Kidney (tissue), 22 donors: ENCODE measurements at places on chromosomes 11 and 22. TPM values are rescaled to one million over a fixed set of nuclear protein-coding genes. Genes with fewer than 3 reads are reported as not detected.

Gene PLAAT5
- polyA plus RNA-seq: 7.6 TPM

DNA sequence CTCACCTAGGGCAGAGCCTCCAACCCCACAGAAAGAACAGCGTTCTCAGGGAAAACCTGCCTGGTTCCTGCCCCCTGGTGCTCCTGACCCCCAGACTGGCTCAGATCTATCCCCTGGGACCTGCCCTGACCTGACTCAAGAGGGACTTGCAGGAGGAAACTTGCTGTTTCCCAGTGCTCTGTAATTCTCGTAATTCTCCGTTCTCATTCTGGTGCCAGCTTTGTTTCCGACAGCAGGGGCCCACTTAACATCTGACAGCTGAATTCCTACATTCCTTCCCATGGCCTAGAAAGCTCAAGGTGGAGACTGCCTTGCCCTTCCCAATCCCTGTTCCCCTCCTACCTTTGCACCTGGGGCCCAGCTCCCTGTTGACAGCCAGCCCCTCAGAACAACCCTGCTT, 12.5 kb upstream of the CSF2RB start:
- no peak for DNase-seq

- DNase-seq: no peak
These were observed 35.4 kb downstream of the MICAL3 start for GRCh38 chr22:17988800-17989513.

- no peak for DNase-seq
These were observed 2.8 kb upstream of the MRPL16 start for GRCh38 chr11:59813364-59813763.

DNA sequence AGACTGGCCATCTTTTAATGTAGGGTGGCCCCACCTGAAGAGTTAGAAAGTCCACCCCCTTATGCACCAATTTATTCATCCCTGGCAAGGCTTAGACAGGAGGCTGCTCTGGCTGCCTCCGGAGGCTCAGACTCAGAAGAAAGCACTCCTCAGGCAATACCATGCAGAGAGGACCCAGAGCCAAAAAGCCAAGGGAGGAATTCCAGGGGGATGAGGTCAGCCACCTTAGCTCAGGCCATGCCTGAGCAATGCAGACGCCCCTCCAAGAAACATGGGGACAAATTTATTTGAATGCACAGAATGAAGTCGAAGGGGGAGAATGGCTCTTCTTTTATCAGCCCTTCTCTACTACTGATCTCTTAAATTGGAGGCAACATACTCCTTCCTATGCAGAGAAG, 39.7 kb upstream of the GLYAT start:
- DNase-seq: no peak
